ENCODE measurements at places on chromosomes 5 and 9.

- no peak for DNase-seq
Measured at GRCh38 chr5:135391116-135391868, 7.7 kb downstream of the MACROH2A1 start.

DNA sequence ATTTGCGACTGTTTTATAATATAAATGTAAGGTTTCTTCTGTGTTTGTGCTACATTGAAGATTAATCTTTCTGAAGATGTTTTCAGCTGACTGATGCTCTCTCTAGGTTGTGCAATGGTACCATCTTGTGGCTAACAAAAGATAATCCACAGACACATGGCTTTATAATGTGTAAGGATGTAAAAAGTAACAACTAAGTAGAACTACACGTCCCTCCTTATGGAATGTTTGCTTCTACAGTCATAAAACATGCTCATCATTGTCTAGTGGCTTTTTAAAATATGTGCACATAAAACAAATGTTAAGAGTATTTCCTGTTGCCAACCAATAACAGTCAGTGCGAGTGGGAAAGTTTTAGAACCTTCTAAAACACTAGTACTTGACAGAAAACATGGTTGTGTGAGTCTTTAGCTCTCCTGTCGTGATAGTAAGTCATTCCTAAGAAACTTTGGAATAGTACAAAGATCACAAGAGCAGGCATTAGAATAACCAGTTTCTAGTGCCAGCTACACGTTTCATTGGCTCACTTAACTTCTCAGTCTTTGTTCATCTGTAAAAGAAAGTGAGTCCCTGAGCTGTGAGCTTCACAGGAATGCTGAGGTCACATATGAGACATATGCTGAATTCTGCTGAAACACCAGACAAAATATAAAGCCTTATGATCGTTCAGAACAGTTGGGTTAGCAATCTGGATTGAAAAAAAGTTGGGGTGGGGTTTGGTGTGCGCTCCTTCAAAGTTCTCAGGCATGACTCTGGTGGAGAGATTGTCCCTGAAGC is 75.7 kb upstream of the GLIS3 start:
- no peak for DNase-seq

GRCh38 chr5:88677943-88678769 is 204.8 kb downstream of the MEF2C start:
- DNase-seq, result no peak

DNA sequence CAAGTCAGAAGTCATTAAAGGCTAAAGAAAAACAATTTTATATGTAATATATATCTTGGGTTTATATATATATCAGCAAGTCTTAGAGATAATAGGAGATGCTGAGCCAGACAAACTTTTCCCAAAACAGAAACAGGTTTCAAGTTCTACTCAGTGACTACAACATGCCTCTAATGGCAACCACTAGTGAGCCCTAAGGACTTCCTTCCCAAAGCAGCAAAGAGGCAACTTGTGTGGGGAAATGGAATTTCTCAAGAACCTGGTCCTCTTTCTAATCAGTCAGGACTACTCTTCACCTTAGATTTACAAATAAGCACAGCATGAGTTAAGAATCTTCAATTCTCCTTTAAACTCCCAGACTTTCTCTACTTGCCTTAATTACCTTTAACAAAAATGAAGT is 17.6 kb downstream of the RNF38 start:
- DNase-seq, result no peak

- no peak for DNase-seq
Measured at GRCh38 chr5:175854231-175855040, 16.9 kb upstream of the CPLX2 start.

- DNase-seq, result no peak
Measured at GRCh38 chr9:71308454-71308853, 187.0 kb upstream of the TRPM3 start.
